ENCODE measurements at places on chromosomes 7 and 10.
A peak's percentile ranks its signal among the peaks of the same experiment; 100 is the strongest.

DNA sequence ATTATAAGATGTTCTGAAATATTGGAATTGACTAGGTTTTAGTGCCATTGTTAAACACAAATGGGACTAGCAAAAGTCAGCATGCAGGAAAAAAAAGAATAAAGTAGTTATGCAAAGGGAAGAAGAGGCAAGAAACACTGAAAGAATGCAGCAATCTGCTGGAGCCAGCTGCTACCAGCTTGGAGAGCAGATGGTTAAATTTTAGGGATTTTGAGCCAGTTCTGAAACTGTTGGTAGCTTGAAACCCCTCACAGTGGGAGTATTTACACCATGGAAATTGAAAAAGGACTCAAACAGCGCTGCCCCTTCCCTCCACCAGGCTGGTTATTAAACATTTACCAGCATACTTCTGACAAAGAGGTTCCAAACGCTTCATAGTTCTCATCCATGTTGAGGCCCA, 41.0 kb downstream of the SCRN1 start:
- DNase-seq: no peak

DNA sequence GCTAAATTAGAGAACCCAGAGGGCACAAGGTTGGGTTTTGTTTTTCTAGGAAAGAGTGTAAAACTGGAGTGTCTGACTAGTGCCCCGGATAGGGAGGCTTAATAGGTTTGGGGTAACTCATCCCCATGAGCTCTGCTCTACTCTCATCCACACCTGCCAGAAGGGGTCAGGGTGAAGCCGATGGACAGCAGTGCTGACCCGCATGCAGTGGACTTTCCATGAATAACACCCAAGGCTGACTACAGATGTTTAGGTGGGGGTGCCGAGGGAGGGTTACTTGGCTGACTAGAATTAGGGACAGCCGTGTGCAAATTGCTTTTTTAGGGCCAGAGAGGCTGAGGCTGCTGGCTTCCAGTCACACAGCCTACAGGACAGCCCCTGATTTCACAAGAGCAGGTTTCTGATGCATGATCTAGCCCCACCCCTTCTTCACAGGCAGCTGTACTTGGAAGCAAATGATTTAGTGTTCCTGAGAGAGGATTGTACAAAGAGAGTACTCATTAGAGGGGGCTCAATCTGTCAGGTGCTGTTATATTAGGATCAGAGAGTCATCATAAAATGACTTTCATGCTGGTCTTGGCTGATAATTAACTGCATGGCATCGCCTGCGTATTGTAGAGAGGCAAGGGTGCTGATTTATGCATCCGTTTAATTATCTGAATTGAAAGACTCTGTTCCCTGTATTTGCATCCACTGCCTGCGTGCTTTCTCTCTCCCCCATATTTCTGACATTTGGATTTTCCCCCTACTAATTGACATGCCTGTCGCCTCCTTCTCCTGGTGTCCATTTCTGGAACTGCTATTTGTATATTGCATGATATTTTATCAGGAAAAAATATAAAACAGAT, 9.5 kb downstream of the INHBA start:
- DNase-seq: no peak

DNA sequence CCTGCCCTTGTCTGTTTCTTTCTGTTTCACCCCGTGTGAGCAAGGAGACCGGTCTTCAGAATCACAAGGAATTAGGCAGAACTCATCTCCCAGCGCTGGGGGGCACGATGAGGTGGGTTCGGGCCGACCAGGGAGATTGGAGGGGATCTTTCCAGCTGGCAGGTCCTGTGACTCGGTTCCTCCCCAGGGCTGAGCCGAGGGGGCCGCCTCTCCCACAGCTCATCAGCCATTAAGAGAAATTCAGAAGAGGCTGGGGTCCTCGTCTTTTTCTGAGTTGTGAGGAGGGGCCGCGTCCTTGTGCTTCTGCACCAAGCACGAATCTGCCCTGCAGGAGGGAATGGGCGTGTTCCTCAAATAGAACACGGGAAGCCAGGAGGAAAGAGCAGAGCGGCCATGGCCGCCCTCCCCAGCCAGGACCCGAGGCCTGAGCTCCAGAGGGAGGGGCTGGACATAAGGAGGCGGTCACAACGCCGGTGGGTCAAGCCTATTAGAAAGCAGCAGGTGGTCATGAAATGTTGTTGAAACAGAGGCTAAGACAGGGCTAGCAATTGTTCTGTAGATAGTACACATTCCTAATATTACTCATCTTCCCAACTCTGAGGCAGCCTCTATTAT, 125.3 kb downstream of the ADARB2 start:
- no peak for DNase-seq

DNA sequence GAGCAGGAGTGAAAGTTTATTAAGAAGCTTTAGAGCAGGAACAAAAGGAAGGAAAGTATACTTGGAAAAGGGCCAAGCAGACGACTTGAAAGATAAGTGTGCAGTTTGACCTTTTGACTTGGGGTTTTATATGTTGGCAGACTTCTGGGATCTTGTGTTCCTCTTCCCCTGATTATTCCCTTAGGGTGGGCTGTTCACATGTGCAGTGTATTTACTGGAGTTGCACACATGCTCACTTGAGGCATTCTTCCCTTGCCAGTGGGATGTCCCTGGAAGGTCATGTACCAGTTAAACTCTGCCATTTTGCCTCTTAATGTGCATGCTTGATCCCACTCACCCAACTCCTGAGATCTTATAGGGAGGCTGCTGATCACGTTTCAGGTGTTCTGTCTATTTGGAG, 23.4 kb upstream of the ARHGAP12 start:
- no peak for DNase-seq

GRCh38 chr7:68276725-68277124, 1280.1 kb downstream of the TYW1 start:
- no peak for DNase-seq

GRCh38 chr7:123355576-123356190, 155.9 kb upstream of the SLC13A1 start:
- no peak for DNase-seq

- DNase-seq: peak; percentile 39
Observed at GRCh38 chr7:96327429-96327828, 5.5 kb upstream of the SLC25A13 start.

- DNase-seq: no peak
Observed at GRCh38 chr10:29408847-29409240, 120.0 kb downstream of the LYZL1 start.

DNA sequence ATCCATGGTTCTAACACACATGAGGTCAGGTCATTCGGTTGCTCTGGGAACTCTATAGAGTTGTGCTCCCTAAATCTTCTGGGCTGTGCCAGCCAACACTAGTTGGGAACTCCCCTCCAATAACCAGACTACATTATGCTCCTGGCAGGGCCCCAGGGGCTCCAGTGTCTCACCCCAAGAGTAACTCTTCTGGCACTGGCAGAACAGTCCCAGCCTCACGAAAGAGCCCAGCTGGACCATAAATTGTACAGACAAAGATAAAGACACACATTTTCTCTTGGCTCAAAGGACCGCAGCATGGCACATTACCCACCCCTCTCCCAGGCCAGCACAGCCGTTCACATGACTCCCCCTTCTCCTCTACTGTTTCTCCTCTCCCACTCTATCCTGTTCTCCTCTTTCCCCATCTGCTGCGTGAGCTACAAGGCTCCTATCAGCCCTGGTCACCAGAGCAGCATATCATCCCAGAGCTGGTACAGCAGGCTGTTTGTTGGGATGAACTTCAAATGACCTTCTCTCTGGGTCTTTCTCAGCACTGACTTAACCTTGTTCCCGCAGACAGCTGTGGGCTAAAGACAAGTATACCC, 230.6 kb downstream of the PLXNA4 start:
- DNase-seq: no peak

DNA sequence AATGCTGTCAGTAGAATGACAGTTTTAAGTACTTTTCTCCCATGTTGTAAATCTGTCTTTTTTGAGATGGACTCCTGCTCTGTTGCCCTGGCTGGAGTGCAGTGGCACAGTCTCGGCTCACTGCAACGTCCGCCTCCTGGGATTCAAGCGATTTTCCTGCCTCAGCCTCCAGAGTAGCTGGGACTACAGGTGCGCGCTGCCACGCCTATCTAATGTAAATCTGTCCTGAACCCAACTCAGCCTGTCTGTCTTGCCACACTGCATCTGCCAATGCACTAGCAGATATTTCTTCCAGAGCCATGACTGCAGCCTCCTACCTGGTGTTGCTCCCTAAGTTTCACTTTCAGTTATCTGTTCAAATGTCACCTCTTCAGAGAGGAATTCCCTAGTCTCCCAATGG, 264.1 kb downstream of the PHF14 start:
- no peak for DNase-seq

DNA sequence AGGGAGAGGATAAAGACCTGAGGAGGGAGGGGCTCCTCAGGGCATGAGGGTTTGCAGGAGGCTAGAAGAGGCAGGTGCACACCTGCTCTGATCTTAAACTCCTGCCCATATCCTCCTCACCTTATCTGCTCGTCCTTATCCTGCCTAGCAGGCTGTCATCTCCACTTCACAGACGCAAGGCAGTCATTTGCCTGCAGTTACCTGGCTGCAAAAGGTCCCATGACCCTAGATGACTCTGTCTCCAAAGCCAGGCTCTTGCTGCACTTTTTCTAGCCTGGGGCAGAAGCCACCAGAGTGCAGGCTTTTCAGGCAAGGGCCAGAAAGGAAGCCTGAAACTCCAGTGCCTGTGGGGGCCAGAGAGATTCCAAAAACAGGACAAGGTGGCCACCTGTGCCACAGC, 1.7 kb upstream of the ZNF853 start:
- DNase-seq: no peak

DNA sequence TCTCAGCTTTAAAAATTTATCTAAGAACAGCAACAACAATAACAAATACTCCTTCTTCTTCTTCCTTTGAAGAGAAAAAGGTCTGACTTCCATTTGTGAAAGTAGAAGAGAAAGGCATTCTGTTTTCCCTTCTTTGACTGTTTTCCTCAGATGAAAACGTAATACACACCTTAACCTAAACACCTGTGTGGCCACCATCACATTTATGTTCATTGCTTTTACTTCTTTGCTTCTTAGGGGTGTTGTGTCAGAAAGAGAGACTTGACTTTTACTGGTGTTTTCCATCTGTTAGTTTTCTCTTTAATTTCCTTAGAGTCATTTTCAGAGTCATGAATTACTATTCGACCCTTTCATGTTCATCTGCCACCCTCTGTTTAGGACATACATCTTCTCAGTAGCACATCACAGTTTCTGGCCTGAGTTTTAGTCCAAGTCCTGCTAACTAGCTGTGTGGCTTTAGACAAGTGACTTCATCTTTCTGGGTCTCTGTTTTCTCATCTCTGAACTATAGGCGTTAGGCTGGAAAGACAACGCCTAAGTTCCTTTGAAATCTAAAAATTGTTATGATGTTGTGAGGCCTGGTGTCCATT, 283.8 kb downstream of the GATA3 start:
- DNase-seq: no peak

DNA sequence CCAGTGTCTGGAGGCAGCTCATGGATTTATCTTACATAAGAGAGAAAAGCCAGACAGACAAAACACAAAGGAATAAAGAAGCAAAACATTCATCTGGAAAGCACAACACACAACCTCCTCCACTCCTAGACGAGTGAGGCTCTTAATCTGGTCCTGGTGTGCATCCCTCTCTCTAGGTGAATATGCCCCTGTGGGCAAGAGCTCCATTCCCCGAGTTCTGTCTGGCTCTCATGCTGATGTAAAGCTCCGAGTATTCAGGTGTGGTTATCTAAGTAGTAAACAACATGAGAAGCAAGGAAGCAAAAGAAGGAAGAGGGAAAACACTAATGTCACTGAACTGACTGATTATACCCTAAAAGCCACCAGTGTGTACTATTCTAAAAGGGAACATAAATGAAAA, 47.9 kb upstream of the FEZF1 start:
- no peak for DNase-seq

DNA sequence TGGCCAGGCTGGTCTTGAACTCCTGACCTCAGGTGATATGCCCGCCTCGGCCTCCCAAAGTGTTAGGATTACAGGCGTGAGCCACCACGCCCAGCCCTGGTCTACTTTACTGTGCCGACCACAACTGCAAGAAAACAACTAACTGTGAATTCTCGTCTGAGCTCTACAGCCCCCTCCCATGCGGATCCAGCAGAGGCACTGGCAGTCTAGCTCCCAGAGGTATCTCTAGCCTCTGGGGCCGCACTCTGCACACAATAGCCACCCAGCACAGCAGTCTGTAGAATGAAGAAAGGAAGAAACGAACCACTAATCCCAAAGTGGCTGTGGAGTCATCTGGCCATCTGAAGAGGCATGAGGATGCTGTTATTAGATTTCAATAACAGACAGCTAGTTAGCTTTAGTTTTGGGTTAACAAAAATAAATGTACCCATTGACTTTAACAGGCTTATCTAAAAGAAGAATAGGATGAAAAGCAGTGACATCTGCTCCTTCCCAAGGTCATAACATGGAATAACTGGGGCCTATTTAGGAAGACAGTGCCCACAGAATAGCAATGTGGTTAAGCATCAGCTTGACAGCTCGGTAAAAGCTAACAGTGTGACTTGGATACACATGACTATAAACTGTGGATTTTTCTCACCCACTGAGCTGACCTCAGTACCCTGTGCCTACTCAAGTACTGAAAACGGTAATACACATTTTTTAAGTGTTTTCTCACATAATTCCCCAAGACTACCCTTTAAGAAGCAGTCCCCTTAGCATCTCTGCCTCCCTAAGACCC, 131.9 kb downstream of the TNS3 start:
- DNase-seq: no peak

DNA sequence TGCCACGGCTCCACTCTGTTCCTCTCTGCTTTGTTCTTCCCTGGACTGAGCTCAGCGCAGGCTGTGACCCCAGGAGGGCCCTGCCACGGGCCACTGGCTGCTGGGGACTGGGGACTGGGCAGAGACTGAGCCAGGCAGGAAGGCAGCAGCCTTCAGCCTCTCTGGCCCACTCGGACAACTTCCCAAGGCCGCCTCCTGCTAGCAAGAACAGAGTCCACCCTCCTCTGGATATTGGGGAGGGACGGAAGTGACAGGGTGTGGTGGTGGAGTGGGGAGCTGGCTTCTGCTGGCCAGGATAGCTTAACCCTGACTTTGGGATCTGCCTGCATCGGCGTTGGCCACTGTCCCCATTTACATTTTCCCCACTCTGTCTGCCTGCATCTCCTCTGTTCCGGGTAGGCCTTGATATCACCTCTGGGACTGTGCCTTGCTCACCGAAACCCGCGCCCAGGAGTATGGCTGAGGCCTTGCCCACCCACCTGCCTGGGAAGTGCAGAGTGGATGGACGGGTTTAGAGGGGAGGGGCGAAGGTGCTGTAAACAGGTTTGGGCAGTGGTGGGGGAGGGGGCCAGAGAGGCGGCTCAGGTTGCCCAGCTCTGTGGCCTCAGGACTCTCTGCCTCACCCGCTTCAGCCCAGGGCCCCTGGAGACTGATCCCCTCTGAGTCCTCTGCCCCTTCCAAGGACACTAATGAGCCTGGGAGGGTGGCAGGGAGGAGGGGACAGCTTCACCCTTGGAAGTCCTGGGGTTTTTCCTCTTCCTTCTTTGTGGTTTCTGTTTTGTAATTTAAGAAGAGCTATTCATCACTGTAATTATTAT, 1.2 kb downstream of the CLDN4 start:
- DNase-seq: peak; percentile 60

- DNase-seq: no peak
Observed at GRCh38 chr10:127013211-127013656, 108.0 kb downstream of the DOCK1 start.

GRCh38 chr7:128271942-128272481, 30.9 kb downstream of the LEP start:
- DNase-seq: no peak

GRCh38 chr10:67288688-67289410, 363.0 kb downstream of the LRRTM3 start:
- DNase-seq: no peak
